ENCODE measurements at places on chromosomes 3 and 15.
A peak's percentile ranks its signal among the peaks of the same experiment; 100 is the strongest.

DNA sequence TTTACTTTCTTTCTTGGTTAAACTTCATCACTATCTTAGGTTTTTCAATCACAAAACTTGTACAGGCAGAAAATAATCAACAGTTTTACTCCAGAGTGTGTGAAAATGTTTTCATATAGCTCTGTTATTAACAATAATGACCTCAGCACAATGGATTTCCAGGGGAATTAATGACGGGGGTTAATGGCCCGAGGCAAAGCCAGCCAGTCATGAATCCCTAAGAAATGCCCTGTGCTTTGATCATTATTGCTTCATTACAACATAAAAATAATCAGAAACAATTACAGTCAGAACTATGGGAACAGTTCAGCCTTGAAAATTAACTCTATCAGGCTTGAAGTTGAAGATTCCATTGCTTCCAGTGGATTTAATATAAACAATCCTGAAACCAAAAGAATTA, 875.4 kb downstream of the ROBO2 start:
- DNase-seq, result no peak

DNA sequence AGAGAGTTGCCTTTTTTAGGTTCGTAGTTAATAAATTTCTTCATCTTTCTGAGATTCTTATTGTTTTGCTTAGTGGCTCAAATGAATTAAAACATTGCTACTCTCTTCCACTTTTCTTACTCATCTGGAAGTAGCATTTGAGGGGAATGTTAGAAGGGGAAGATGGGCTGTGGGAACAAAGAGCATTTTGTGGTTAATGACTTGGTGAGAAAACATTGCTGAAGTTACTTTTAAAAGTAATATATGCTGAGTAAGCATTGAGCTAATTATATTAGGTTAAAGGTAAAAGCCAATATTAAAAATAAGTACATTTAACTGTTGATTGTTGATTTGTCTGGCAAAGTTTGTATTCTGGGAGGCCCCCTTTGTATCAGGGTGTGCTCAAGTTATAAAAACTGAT, 5.7 kb downstream of the MORF4L1 start:
- no peak for DNase-seq

DNA sequence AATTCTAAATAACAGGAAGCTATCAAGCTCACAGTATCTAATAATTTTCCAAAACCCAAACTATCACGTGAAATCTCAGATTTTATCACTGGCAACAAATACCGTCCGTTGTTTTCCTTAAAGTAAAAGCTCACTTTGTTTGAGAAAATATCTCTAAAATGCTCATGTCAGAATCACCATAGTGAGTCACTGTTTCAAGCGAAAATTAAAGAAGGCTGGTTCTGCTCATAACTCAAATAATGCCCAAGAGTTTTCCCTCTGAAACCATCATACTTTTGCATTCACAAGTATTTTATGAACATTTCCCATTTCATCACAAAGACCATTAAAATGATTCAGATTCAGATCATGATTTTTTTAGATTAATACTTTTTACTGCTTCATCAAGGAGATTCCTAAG, 50.6 kb downstream of the TBL1XR1 start:
- no peak for DNase-seq

- DNase-seq, result no peak
Observed at GRCh38 chr15:31483053-31483985, 156.7 kb downstream of the KLF13 start.

DNA sequence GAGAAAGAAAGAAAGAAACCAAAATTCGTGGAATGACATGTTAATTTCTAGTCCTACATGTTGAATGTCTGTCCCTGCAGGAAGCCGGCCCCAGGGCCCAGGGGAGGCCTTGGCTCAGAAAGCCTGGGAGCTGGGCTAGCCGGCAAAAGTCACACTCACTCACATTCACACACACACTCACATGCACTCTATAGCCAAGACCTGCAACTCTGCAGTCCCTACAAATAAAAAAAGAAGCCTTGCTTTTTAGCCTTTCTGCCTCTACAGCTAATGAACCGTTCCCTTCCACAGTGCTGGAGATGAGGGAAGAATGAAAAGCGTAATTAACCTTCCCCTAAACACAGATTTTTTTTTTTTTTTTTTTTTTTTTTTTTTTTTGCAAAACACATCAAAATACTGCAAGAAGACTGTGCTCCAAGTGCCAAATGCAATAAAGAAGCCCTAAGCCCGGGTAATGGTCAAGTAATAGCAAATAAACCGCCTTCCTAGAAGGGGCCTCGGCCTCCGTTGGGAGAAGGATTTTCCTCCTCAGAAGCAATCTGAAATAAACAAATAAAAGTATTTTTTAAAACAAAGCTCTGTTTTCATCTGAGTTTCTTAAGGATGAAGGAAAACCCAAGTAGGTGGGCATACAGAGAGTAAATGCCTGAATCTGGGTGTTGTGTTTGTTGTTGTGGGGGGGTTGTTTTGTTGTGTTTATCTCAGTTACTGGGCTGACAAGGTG, 4.3 kb downstream of the MECOM start:
- no peak for DNase-seq

GRCh38 chr15:98909968-98910885, 97.4 kb downstream of the PGPEP1L start:
- DNase-seq, result no peak

GRCh38 chr3:86168512-86168911, 822.4 kb downstream of the VGLL3 start:
- DNase-seq, result no peak

DNA sequence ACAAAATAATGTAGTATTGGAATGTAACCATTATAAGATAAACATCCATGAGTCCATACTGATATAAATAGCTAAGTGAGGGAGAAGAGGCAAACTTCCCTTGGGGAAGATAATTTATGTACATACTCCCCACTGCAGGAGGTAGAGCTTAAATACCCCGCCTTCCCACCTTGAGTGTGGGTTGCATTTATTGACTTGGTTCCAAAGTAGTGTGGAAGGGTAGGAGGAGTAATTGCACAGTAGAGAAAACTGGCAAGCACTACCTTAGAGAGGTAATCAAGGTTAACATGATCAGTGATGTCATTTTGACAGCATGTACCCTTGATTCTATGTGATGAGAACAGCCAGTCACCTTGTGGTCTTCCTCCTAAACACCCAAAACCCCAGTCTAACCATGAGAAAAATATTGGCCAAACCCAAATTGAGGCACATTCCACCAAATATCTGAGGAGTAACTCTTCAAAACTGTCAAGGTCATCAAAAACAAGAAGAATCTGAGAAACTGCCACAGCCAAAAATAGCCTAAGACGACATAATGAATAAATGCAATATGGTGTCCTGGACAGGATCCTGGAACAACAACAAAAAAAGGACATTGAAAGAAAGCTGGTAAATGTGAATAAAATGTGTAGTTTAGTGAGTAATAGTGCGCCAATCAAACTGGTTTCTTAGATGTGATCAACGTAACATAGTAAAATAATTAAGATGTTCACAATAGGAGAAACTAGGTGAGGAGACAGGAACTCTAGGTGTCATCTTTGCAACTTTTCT, 774 bp upstream of the CNOT10 start:
- DNase-seq, result no peak

DNA sequence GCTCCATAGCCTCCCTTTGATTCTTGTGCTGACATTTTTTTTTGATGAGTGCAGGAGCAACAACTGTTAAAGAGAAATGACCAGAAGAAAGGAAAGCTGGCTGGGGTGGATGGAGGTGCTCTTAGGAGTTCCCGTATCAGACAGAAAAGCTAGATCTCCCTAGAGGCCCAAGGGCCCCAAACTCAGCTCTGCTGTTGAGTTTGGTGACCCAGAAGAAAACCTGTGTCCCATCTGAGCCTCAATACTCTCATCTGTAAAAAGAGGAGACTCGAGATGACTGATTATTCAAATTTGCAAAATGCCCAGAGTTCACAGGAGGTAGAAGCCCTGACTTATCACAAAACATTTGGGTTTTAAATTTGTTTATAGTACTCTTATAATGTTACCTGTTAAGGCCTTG, 142.4 kb downstream of the TIGIT start:
- no peak for DNase-seq

DNA sequence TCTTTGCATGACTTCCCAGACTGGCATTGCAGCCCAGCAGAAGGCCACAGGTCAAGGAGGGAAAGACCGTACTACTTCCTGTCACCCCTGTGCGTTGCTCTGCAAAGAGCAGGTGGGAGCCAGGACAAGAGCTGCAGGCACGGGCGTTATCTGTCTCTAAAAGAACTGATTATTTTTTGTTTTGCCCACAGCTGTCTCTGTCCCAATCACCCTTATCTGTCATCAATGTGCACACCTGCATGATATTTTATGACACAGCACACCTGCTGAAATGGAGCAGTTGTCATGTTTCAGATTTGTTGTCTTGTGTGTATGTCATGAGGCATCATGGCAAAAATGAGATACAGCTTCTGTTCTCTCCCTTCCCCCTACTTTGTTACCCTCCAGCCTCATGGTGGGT, 58.8 kb downstream of the SLCO3A1 start:
- no peak for DNase-seq

DNA sequence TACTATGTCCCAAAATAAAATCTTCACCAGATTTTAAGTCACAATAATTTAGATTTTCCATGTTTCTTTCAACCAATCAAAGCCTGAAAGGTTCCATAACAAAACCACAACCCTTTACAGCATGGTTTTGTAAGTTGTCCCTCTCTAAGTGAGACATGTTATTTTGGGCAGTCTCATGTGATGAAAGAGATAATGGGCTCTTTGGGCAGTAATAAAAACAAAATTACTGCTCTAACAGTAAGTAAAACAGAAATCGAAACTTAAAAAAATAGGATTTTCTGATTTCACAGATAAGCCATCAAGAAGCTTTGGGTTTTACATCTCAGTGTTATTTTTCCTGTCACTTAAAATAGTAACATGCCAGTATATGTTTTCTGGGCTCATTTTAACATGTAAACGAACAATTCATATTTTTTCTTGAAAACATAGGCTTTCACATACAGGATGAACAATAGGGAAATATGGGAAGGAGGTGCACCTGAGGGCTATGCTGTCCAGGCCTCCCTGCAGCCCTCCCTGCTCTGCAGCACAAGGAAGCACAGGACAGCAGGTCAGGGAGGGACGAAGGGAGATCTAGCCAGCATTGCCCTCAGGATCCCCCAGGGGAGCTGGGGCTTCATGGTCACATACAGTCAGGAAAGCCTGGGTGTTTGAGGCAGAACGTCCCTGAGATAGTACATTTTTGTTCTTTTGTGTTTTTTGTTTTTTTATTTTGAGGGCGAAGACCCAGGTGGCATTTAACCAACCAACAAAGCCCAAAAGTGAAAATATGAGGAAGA, 157.4 kb downstream of the SHOX2 start:
- DNase-seq, result no peak

DNA sequence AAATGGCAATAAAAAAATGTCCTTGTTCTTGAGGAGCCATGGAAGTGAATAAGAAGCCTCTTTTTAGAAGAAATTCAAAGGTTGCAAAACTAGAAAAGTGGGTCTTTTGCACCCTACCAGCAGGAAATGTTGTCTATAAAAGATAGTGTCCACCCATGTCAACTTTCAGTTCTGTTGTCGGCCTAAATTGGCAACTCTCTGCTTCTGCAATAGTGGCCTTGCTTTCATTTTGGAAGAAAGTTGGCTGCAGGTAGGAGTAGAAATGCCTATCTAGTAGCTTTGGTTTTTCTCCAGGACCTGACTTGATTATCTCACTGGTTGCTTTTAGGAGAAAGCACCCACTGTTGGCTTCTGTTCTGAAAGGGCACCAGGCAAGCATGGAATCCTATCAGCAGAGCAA, 85.4 kb downstream of the TMEM108 start:
- DNase-seq, result no peak

- DNase-seq, result peak; percentile 25
Observed at GRCh38 chr15:34366271-34367065, 528 bp downstream of the LPCAT4 start.

DNA sequence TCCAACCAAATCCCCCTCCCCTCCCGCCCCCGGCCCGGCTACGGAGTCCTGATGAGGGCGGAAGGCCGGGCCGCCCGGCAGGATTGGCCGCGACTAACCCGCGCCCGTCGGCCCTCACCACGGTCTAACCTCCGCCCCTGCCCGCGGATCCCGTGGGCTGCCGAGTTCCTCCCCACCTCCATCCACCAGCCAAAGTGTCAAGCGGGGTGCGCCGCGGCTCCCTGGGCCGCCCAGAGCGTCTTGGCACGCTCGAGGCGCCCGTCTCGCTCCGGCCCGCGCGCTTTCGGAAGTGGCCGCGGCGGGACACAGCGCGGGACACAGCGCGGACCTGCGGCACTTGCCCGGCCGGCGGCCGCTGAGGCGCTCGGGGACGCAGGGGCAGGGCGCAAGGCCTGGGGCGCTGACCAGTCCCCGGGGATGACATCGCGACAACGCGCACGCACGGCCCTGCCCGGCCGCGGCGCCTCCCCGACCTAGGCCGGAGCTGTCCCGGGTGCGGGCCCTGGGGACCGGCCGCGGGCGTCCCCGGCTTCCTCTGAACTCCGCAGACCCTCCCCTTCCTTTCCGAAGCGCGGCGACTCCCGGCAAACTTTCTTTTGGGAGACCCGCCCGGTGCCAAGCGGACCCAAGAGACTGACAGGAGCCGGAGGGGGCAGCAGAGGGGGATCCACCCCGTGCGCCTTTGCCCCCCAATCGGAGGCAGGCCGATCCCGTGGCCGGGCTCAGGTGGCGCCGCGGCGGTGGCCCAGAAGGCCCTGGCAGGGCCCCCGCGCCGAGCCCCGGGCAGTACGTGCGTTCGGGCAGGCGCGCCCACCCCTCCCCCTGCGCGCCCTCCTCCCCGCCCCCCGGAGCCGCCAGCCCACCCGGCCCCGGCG, 112.8 kb upstream of the ICE2 start:
- no peak for DNase-seq

DNA sequence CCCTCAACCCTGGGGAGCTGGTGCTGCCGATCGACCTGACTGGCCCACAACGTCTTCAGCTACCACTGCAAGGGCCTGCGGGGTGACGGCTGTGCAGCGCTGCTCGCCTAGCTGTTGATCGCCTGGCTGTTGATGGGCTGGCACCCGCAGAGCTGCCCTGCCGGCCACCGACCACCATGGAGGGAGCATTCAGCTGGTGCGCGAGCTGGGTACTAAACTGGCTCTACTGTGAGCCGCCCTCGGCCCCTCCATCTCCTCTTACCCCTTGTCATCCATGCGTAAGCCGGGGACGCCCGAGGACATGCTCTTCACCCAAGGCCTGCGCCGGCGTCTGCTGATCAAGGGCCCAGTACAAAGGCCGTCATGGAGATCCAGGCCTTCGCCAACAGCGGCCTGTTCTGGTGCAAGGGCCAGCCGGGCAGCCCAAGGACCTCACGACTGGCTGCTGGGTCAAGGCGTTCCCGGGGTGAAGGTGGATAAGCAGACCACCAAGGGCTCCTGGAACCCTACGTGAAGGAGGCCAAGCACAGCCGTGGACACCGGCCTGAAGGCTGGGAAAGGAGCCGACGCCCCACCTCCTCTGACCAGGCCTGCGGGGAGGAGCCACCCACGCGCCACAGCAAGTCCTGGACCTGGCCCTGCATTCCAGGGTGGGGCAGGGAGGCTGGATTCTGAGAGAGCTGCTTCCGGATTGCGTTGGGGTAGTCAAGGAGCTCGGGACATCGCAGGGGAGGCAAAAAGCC, 46.9 kb downstream of the SFMBT1 start:
- no peak for DNase-seq

- DNase-seq, result no peak
Observed at GRCh38 chr15:74529921-74530320, 11.1 kb upstream of the ARID3B start.

DNA sequence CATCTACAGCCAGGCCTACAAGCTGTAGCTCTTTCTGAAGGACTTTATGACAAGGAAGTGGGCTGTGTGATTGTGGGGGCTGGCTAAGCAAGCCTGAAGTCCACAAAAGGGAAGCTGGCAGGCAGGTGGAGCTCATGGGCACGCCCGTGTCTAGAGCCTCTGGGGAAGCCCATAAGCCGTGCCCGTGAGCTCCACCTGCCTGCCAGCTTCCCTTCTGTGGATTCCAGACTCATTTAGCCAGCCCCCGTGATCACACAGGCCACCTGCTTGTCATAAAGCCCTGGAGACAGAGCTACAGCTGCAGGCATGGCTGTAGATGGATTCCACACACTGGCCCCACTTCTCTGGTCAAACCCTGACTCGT, 15.2 kb downstream of the EFCC1 start:
- peak; percentile 76 for DNase-seq
